ENCODE measurements at places on chromosomes 2 and 18.
A peak's percentile ranks its signal among the peaks of the same experiment; 100 is the strongest.

GRCh38 chr18:24991141-24992060, 360.6 kb downstream of the ZNF521 start:
- DNase-seq, result no peak

DNA sequence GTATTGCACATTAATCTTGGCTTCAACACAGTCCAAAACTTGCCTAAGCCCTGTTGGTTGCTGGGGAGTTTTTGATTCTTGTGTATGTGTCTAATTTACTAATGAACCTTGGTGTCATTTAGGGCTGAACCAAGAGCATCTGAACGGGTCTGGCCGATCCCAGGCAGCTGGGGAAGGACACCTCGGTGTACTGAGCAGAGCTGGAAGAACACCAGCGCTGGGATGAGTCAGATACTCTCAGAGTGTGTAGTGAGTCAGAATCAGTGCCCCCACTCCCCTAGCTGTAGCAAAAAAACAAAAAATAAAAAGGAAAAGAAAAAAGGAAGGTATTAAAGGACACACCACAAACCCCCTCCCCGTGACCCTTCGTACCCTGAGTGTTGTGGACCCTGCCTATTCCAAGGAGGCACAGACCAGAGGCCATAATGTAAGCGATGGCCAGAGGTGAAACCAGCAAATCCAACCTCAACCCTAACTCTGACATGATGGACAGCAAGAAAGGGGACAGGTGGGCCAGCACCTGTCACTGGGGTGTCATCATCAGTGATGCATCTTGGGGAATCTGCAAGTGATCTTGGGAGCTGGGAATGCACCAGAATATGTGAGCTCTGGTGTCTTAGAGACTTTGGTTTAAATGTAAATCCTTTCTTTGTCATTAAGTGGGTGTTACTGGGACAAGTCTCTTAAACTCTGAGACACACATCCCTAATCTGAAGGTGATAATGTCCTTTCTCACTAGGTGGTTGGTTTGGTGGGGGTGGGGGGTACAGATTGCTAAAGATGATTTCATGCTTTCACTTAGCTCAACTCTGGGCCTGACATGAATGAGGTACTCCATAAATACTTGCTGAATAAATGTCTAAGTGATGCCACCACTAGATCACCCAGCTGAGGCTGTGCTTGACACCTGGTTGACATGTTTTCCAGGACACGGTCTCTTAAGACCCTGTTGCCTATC, 34.2 kb upstream of the NCOA1 start:
- no peak for DNase-seq

DNA sequence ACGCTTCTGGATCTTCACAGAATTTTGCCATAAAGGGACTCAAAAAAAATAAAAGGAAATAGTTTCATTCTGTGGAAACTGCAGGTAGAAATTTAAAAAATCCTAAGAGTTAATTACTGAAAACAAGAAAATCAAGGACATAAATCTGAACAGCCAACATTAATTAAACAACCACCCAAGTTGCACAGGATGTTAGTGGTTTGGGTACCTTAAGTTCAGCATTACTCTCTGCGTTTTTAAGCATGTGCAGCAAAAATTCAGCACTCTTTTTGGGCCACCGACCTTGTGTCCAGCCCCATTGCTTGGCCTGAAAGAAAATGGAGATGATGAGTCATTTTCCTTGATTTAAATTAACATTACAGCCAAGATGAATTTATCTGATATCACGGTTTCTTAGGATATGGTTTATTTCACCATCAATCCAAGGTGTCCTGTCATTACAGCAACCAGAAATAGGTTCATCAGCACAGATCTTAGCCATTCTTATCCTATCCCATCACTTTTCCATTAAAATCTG, 3.3 kb upstream of the C18orf32 start:
- DNase-seq, result no peak

GRCh38 chr18:46334868-46335281, 230.7 kb downstream of the HAUS1 start:
- no peak for DNase-seq

- DNase-seq, result no peak
Measured at GRCh38 chr18:30929065-30929464, 113.5 kb downstream of the DSC3 start.

DNA sequence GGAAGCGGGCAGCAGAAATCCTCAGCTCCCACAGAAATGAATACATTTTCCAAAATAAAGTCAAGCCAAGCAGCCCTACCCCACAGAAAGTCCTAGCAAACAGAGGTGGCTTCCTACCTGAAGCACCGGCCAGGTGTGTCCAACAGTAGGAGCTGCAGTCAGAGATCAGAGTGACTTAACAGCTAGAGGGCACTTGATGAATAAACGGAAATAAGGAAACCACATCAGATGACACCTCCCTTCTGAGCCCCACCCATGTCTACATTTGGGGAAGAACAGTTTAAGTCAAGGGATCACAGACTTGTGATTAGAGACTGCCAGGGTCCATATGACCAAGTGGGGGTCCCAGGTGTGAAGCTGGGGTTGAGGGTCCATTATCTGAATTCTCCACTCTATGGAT, at the start of gene CXCR1:
Gene CXCR1, minus strand, starts transcription at position 172 of the 400 bp plus-strand sequence. CDS start 1,751 bp downstream, outside the sequence.
- peak; percentile 16 for DNase-seq

GRCh38 chr2:231174211-231174651, 24.2 kb upstream of the ARMC9 start:
- DNase-seq, result no peak

GRCh38 chr2:119697290-119698020, 18.5 kb downstream of the TMEM177 start:
- DNase-seq, result no peak

DNA sequence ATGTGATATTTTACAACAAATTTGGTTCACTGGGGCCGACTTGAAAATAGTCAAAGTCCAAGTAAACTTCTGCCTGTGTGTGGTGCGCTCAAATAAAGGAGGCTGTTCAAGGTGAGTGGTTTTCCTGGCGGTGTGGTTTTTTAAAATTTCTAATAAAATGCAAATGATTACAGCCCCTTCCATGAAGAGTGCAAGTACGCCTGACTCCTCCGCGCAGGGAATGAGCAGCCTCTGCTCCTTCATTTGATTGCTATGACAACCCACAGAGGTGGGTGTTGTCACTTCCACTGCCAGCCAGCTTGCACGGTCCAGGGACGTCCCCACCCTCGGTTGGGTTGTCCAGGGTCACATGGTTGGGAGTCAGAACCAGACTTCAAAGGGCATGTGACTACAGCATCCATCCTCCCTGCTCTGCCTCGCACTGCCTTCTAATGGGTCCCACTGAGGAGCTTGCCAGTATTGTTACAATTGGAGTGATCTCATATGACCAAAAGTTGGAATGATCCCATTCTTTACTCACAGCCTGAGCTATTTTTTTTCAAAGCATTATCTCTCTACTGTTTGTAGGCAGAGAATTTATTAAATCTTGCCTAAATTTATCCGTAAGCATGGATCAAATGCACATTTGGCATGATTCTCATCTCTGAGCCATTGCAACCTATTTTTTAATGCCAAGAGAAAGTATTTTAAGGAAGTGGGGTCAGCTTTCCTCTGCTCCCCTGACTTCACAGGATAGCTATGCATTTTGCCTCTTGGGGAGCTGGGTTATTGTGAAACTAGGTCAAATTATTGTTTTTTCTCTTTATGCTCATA, 121.3 kb downstream of the AGAP1 start:
- no peak for DNase-seq

- no peak for DNase-seq
Measured at GRCh38 chr2:231343006-231343710, 52.4 kb upstream of the B3GNT7 start.
